ENCODE measurements at places on chromosomes 1 and 21. TPM values are rescaled to one million over a fixed set of nuclear protein-coding genes. Genes with fewer than 3 reads are reported as not detected.
A peak's percentile ranks its signal among the peaks of the same experiment; 100 is the strongest.

CAMK1G gene
- polyA plus RNA-seq, result 8.7 TPM

ADAM30 gene
- not detected for polyA plus RNA-seq

COL11A1 gene
- polyA plus RNA-seq, result 26.6 TPM

BCAN gene
- polyA plus RNA-seq, result 0.39 TPM

FGR gene
- 0.18 TPM for polyA plus RNA-seq

MED8 gene
- 33.3 TPM for polyA plus RNA-seq

RUNX1 gene
- 0.55 TPM for polyA plus RNA-seq

- H3K4me1 ChIP-seq, result no peaks in the 10 kb centered on the region
- H3K36me3 ChIP-seq, result no peaks in the 10 kb centered on the region
- H3K27ac ChIP-seq, result no peak overlapping the region
- no peaks in the 10 kb centered on the region for H3K27me3 ChIP-seq
- no peak overlapping the region for H3K4me3 ChIP-seq
These were observed 196.1 kb downstream of the KCNH1 start for GRCh38 chr1:210937846-210938245.

DNA sequence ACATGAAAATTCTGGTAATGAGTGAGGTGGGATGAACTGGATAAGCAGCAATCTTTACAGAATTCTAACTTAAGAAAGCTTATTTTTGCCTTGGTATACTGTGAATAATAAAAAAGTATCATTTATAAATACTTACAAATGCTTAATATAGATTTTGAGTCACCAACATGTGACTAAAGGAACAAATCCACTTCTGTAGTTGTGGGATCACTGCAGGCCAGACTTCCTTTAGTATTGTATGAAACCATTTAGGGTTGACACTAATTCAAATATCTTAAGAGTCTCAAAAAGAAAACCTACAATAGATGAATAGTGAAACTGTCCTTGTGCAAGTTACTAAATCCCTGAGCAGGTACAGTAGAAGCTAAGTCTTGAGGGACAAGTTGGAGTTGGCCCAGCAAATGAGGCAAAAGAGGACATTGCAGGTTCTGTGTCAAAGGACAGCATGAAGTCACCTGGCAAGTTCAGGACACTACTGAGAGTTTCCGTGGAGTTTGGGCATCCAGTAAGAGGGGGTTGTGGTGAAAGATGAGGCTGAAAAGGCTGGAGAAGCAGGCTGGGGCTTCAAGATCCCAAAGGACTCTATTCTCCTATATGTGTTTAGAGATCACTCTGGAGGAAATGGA lies 5.9 kb upstream of the THEM4 start:
- H3K36me3 ChIP-seq, result no peaks in the 10 kb centered on the region
- no peak overlapping the region for H3K27ac ChIP-seq
- no peaks in the 10 kb centered on the region for H3K27me3 ChIP-seq
- DNase-seq, result no peak
- H3K4me1 ChIP-seq, result no peaks in the 10 kb centered on the region

- H3K4me1 ChIP-seq, result peaks cover 38% of the 10 kb centered on the region
- no peaks in the 10 kb centered on the region for H3K36me3 ChIP-seq
- peaks cover 3% of the 10 kb centered on the region for H3K27me3 ChIP-seq
- no peak for DNase-seq
These were observed 599.5 kb downstream of the MATN1 start for GRCh38 chr1:30123896-30124295.

GRCh38 chr1:70896224-70896623 lies 151.4 kb downstream of the PTGER3 start:
- H3K27me3 ChIP-seq, result no peaks in the 10 kb centered on the region
- H3K4me3 ChIP-seq, result no peak overlapping the region
- peaks cover 10% of the 10 kb centered on the region for H3K4me1 ChIP-seq
- DNase-seq, result no peak
- no peak overlapping the region for H3K27ac ChIP-seq
- H3K36me3 ChIP-seq, result no peaks in the 10 kb centered on the region

GRCh38 chr1:5317391-5317790 lies 663.0 kb downstream of the AJAP1 start:
- no peak overlapping the region for H3K4me3 ChIP-seq
- H3K27me3 ChIP-seq, result no peaks in the 10 kb centered on the region
- H3K36me3 ChIP-seq, result no peaks in the 10 kb centered on the region
- H3K4me1 ChIP-seq, result no peaks in the 10 kb centered on the region
- H3K27ac ChIP-seq, result no peak overlapping the region
- DNase-seq, result no peak

DNA sequence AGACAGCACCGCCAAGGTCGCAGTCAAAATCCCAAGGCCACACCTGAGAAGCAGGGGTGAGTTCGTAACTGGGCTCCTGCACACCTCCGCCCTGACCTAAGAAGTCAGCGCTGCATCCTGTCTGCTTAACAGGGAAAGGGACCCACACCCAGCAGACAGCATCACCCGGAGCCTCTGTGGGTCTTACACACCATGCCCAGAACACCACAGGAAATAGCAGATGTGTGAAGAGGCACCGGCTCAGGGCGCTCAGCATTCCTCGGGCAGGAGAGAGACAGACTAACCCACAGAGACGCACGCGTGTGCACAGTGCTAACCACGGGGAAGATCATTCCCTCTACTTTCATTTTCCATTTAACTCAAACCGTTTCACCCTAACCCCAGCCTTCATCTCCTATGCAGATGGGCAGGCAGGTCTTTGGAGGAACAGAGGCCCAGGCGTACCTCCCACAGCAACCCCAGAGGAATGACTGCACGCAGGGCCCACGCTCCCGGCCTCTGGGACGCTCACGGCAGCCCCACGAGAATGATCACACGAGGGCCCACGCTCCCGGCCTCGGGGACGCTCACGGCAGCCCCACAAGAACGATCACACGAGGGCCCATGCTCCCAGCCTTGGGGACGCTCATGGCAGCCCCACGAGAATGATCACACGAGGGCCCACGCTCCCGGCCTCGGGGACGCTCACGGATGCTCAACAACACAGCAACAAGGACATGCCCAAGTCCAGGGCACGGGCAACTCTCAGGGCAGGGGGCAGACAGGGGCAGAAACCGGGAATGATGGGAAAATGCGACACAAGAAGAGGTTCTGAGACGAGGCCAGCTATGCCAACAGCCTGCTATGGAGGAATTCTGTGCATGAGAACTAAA lies 20.9 kb downstream of the POFUT2 start:
- H3K27ac ChIP-seq, result no peak overlapping the region
- H3K4me3 ChIP-seq, result no peak overlapping the region
- no peak for DNase-seq
- peaks cover 9% of the 10 kb centered on the region for H3K36me3 ChIP-seq

DNA sequence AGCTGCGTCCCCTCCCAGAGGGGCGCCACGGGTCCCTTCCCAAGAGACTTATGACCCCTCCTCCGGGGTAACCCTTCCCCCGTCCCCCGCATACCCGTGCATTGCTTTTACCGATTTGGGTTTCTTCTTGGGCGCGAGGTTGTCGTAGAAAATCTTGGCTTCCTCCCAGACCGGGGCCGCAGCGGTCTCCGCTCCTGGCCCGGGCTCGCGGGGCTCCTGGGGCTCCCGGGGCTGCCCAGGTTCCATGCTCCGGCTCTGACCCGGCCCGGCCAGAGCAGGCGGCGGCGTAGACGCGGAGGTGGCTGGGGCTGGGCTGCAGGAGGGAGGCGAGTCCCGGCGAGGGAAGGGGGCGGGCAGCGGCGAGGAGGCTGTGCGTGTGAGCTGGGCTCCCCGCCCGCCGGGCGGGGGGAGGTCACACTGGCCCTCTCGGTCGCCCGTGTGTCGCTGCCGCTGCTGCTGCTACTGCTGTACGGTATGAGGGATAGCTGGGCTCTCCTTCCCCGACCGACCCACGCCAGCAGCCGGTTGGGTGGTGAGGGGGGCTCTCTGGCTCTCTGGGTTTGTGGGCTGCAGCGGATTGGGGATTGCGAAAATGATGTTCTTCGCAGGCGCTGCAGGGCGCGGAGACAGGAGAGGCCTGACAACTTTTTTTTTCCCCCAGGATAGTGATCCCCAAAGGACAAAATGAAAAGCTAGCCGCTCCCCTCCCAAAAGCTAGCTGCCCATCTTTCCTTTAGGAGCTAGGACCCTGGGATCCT lies at the start of gene NT5C1A:
Gene NT5C1A (minus strand): TSS at position 315 of the 758 bp plus-strand sequence. CDS start 69 bp downstream, at position 246.
- no peak within 1 kb of the TSS for H3K27ac ChIP-seq
- DNase-seq, result peak; percentile 52
- peak within 1 kb of the TSS; percentile 37 for H3K4me3 ChIP-seq
- H3K36me3 ChIP-seq, result no peaks in the 10 kb centered on the region
- H3K27me3 ChIP-seq, result peaks cover 94% of the 10 kb centered on the region

DNA sequence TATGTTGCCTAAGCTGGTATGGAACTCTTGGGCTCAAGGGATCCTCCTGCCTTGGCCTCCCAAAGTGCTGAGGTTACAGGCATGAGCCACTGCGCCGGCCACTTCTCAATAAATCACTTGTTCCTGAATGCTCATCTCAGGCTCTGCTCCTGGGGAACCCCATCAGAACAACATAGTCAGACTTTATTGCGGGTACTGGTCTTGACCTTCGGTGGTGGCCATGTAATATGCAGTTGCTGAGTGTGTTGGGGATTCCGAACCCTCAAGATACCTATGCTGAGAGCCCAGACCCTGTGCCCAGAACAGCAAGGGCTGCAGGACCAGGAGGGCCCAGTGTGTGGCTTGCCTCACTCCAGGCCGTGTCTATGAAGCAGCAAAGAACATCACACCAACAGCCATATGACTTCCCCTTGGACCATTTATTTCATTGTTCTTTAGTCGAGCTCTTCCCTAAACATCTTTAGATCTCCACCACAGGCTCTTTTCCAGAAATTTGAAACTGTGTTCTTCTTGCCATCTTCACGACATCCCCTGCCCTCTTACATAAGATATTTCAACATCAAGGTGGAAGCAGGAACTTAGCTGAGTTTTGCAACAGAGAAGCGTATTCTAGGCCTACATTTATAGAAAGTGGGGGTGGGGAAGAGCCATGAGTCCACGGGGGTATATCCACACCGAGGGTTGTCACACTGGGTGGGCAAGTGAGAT lies 12.7 kb upstream of the SDHB start:
- H3K36me3 ChIP-seq, result no peaks in the 10 kb centered on the region
- no peak overlapping the region for H3K27ac ChIP-seq
- no peaks in the 10 kb centered on the region for H3K27me3 ChIP-seq
- no peak overlapping the region for H3K4me3 ChIP-seq

DNA sequence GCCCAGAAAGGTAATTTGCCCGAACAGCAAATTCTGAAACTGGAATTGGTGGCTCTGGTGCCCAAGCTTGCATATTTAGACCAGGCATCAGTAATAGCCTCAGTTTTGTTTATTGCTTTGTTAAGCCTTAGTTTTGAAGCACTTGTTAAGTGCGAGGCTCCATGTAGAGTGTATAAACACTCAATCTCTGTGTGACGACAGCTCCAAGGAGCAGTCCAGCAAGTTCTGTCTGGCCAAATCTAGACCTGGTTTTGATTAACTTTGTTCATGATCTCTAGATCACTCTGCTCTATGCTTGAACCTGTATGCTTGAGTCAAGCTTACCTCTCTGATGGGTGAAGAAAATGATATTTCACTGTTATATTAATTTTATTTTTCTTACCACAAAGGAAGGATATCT lies 37.4 kb downstream of the DOP1B start:
- H3K4me3 ChIP-seq, result no peak overlapping the region
- DNase-seq, result peak; percentile 62
- no peak overlapping the region for H3K27ac ChIP-seq
- peaks cover 10% of the 10 kb centered on the region for H3K27me3 ChIP-seq
- no peaks in the 10 kb centered on the region for H3K36me3 ChIP-seq

DNA sequence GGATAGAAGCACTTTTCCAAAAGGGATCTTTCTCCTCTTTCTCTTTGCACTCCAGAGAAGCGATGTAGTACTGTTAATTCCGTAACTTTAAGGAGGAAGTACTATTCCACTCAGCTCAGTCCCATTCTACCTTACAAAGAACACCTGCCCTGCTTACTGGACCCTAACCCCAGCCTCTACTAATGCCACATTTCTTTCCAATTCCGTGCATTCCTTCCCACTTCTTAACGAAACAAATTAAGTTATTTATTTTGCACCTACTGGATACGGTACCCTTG lies 511 bp downstream of the NDC1 start:
- H3K27me3 ChIP-seq, result no peaks in the 10 kb centered on the region
- H3K36me3 ChIP-seq, result no peaks in the 10 kb centered on the region
- peak overlapping the region; percentile 48 for H3K4me3 ChIP-seq
- H3K4me1 ChIP-seq, result no peaks in the 10 kb centered on the region

DNA sequence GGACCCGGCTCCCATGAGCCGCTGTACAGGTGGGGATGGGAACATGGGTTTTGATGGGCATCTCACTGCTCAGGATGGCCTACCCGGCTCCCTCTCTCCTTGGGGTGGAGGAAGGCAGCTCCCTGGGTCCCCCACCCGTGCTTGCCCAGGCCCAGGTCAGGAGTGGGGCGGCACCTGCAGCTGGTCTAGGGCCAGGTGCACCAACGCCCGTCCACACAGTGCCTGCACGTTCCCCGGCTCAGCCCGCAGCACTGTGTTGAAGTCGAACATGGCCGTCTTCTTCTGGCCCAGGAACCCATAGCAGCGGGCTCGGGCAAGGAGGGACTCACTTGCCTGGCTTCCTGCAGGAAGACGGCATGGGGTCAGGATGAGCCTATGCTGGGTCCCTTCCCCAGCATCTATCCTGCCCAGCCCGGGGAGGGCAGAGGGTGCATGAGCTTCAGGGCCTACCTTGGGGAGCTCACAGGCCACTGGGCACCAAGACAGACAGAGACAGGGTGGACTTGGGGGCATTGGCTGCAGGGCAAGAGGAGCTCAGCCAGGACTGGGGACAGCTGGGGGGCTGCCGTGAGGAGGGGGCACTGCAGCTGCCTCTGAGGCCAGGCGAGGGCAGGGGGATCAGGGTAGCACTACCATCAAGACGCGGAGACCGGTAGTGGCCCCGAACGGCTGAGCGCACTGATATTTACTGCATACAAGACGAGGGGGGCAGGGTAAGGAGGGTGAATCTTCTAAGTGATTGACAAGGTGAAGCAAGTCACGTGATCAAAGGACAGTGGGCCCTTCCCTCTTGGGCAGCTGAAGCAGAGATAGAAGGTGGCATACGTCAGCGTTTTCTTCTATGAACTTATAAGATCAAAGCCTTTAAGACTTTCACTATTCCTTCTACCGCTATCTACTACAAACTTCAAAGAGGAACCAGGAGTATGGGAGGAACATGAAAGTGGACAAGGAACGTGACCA lies 17.8 kb downstream of the TTC34 start:
- H3K27ac ChIP-seq, result no peak overlapping the region
- H3K36me3 ChIP-seq, result no peaks in the 10 kb centered on the region
- no peaks in the 10 kb centered on the region for H3K4me1 ChIP-seq
- DNase-seq, result no peak
- H3K27me3 ChIP-seq, result no peaks in the 10 kb centered on the region
- no peak overlapping the region for H3K4me3 ChIP-seq
